Naive B cell (primary cell): ENCODE measurements at places on chromosomes 4 and X.

DNA sequence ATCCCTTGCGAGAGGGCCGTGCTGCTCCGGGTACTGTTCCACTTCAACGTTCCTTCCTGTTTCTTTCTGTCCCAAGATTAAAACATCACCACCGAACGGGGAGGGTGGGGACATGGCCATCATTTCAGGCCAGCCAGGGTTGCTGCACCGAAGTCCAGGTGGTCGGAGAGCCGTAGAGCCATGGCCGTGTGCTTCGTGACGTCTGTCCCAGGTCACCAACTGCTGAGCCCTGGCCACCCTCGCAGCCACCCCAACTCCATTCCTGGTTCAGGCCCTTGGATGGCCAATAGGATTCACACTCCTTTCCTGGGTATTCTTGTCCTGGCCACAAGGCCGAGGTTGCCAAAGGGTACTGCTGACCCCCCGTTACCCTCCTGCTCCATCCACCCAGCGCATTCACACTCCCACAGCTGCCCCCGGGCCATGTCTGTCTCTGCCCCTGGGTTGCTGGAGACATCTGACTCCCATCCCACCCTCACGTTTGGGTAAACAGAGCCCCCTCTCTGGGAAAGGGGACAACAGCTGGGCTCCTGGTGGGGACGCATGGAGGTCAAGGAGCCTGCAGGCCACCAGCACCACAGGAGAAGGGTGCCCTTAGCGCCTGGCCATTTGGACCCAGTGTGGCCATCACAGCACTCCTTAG, 103.2 kb downstream of the HMX1 start:
- DNase-seq: no peak

DNA sequence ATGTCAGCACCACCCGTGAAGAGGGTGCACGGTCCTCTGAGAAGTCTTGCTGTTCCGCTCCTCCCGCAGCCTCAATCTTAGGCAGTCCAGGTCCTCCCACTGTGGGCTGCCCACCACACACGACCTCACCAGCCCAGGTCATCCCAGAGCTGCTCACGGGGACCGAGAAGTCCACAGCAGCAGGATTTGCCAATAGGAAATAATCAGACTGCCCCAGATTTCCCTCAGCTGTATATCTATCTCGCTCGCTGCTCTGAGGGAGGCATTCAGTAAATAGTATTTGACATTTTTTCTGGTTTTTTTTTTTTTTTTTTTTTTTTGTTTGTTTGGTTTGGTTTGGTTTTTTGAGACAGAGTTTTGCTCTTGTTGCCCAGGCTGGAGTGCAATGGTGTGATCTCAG, 83.8 kb downstream of the STOX2 start:
- no peak for DNase-seq

DNA sequence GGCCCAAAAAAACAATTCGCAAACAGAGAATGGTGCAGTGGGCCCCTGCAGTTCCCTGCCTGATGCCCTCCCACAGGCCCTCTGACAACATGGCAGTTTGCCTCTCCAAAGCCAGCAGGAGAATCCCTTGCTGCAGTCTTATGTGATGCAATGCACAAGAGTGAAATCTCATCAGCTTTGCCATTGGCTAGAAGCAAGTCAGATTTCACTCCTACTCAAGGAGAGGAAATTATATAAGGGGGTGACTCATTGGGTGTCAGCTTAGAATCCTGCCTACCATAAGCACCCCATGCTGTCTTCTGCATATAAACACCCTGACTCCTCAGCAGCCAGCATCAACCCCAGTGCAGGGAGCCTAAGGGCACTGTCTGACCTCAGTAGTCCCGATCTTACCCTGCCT, 157.3 kb upstream of the LDB2 start:
- DNase-seq: no peak

- DNase-seq: peak; percentile 76
Measured at GRCh38 chr4:11428899-11429698, 405 bp upstream of the HS3ST1 start.
